ENCODE measurements at places on chromosomes 2 and 18.

GRCh38 chr2:25085761-25086560 is 44.1 kb downstream of the EFR3B start:
- peak; percentile 62 for DNase-seq

- no peak for DNase-seq
These were observed 5.3 kb downstream of the PROM2 start for GRCh38 chr2:95279435-95280035.

GRCh38 chr18:74734013-74734444 is 136.4 kb downstream of the ZNF407 start:
- DNase-seq = no peak

DNA sequence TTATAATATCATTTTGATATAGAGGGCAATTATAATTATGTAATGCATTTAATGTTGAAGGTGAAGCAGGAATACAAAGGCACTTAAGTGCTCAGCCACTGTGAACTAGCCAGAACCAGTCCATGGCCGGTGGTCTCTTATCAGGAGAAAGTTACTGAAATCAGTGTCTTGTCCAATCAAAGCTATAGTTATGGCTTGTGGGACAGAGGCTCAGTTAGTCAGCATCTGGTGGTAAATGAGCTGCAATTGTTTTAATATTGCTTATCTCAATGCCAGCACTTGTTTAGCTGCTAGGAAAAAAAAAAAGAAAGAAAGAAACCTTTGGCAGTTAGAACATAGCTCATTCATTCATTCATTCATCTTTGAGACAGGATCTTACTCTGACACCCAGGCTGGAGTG is 3.8 kb upstream of the ALS2 start:
- DNase-seq = no peak

DNA sequence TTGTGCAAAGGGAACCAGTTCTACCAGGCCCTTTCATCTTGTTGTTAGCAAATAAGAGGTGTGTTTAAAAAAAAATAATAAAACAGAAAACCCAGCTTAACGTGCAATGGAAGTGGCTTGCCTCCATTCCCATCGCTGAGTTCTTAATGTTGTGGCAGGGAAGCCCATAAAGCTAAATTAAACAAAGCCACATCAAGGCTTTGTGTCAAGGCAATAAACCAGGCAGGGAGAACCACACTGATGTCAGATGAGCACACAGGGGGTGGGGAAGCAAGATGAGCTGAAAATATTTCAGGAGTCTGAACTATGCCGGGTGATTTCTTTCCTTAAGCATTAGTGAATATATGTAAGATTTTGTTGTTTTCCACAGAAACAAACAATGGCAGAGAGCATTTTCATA is 73.5 kb downstream of the PHLPP1 start:
- peak; percentile 9 for DNase-seq

DNA sequence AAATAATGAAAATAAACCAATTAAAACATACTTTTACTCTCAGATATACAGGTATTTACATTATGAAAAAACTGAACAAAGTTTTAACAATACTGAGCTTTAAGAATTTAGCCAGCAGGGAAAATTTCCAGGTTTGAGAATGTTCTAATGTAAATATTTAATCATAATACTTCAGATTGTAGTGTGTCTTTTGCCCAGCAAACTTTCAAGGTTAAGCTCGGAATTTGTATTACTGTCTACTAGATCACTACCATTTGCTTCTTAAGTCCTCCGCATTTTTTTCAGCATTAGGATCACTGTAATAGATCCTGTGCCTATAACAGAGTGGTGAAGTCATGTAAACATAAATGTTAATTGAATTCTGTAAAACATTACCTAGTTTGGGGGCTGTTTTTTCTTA is 52.7 kb downstream of the CFAP210 start:
- DNase-seq = no peak

DNA sequence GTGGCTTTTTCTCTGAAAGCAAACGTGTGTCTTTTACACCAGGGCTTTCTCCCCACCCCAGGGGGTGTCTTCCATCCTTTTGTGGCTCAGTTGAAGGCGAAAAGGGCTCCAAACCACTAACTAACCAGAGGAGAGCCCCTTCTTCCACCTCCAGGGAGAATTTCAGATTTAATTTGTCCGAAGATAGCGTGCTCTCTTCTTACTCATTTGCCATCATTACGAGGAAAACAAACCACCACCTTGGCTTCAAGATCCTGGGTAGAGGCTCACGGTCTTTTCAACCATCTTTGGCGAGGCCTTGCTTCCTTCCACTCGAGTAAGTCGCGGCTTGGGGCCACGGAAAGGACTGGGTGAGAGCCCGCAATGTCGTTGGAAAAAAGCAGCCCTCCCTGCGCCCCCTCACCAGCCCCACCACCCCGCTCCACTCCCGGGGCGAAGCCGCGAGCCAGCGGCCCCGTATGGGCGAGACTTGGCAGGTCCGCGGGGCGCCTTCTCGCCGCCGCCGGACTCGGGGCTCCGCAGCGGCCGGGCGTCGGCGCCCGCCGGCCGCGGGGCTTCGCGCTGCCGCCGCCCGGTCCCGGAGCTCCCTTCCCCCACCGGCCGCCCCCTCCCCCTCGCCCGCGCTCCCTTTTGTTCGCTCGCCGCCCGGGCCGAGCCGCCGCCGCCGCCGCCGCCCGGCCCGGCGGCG is 1.7 kb upstream of the ZNF532 start:
- peak; percentile 53 for DNase-seq

DNA sequence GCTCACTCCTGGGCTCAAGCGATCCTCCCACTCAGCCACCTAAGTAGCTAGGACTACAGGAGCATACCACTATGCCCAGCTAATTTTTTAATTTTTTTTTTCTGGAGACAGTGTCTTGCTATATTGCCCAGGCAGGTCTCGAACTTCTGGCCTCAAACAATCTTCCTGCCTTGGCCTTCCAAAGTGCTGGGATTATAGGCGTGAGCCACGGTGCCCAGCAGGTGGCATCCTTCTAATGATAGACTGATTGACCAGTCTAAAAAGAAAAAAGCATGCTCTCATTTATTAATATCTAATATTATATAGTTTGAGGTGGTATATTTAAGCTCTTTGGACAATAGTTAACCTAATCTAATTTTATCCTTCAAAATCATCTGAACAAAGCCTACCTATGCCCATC is 198.6 kb downstream of the CAMKMT start:
- no peak for DNase-seq

GRCh38 chr2:30768036-30768686 is 39.1 kb downstream of the CAPN13 start:
- DNase-seq = no peak

DNA sequence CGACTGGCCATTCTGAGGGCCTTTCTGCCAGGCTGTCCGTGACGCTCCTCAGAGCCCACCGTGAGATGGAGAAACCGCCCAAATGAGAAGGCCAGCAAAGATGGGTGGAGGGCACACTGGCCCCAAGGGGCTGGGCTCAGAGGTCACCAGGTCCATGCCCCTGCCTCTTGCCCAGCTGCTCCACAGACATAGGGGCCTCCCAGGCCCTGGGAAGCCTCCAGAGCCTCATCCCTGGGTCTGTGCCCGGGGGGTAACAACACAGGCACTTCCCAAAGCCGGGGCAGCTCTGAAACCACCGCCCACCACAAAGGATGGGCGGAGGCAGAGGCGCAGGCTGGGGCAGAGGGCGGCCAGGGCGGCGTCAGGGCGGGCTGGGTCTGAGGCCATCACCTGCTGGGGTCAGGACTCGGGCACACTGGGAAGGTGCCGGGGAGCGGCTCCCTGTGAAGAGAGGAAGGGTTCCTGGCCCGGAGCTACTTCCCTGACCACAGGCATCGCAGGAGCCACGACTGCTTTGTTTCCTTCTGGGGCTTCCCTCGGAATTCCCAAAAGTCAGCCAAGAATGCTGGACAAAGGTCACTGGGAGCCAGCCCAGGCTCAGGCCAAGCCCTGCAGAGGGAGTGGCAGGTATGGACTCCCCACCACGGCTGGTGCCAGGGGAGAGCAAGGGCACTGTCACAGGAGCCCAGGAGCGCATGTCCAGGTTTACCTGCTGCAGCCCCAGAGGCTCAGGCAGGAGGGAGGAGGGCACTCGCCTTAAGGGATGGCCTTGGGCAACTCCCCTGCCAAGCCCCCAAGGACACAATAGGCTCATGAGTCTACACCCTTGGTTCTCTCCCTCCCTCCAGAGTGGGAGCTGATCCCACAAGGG is 9.4 kb downstream of the CYP26B1 start:
- DNase-seq = no peak

DNA sequence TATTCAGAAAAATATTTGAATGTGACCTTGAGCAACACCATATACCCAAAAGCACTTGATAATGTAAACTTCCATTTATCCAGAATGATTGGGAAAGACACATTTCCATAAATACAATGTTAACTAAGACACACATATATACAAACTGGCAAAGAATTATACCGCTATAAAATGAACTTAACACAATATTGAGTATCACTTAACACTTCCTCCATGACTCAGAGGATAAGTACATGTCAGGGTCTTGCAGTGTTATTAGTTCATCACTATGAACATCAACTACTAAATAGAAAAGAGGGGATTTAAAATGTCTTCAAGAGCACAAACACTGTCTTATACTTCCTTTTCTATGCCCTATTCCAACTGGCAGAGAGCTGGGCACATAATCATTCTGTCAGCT is 18.6 kb downstream of the WDSUB1 start:
- no peak for DNase-seq

- no peak for DNase-seq
These were observed 51.3 kb downstream of the SEPTIN10 start for GRCh38 chr2:109562421-109562820.

DNA sequence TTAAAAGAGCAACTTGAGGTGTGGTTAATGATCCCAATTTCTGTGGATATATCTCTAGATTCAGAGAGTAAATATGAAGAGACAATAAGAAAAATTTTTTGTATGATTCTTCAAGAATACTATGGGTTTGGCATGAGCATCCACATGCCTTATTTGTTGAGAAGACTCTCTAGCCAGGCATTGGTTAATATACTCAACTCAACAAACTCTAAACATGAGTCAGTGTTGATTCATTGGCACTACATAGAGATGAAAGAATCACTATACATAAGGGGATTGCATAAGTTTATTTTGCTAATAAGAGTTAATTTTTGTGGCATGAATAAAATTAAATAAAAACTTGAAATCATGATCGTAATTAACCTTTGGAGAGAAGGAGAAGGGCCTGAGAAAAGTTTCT is 930.2 kb upstream of the LRRTM1 start:
- no peak for DNase-seq

GRCh38 chr2:208648368-208648767 is 241.8 kb downstream of the PTH2R start:
- DNase-seq = no peak

DNA sequence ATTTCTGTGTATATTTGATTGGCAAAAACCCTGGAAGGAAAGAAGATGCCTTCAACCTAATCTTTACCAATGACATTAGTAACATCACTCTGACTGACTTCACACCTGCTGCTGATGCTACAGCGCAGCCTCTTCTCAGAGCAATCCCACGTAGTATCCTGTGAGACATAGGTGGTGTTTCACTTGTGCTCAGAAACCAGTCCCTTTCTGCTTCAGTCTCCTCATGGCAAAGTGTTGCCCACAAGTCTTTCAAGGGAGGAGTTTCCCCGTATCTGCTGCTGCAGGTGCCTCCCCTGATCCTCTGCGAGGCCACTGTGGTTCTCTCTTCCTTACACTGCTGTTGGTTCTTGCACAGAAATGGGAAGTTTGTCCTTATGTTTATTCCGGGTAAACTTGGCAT is 433.2 kb upstream of the TNP1 start:
- no peak for DNase-seq

DNA sequence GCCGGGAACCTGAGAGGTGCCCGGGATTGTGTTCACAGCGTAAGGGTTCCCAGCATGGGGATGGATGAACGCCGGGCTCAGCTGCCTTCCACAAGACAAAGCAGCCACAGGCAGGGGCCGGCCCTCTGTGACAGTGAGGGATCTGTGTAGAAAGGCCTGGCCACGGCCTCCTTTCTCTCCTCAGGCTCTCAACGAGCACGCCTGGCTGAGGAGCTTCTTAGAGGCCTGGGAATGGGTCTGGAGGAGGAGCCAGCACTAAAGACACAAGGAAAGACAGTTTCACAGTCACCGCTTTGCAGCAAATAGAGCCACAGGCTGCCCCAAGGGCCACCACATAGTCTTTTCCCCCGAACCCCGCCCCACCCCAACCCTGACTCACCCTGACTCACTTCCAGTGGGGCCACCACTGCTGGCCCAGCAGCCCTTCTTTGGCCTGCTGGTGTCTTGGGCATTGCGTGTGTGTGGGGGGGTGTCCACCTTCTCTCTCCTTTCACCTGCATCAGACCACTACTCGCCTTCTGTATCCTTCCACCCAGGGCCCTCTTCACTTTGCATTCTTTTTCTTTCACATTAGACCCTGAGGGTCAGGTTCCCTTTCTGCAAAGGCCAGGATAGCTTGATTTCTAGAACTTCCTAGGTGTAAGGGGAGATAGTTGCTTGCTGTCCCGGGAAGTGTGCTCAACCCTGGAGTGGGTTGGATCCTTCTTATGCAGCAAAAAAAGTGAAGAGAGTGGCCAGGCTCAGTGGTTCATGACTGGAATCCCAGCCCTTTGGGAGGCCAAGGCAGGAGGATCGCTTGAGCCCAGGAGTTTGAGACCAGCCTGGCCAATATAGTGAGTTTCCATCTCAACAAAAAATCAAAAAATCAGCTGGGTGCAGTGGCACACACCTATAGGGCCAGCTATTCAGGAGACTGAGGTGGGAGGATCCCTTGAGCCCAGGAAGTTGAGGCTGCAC is 19.3 kb upstream of the HPCAL1 start:
- DNase-seq = no peak

All from NCI-H2081 (cell line).